Cardiac muscle cell (in vitro differentiated cells and primary cell): ENCODE measurements at places on chromosomes 5 and 9.

DNA sequence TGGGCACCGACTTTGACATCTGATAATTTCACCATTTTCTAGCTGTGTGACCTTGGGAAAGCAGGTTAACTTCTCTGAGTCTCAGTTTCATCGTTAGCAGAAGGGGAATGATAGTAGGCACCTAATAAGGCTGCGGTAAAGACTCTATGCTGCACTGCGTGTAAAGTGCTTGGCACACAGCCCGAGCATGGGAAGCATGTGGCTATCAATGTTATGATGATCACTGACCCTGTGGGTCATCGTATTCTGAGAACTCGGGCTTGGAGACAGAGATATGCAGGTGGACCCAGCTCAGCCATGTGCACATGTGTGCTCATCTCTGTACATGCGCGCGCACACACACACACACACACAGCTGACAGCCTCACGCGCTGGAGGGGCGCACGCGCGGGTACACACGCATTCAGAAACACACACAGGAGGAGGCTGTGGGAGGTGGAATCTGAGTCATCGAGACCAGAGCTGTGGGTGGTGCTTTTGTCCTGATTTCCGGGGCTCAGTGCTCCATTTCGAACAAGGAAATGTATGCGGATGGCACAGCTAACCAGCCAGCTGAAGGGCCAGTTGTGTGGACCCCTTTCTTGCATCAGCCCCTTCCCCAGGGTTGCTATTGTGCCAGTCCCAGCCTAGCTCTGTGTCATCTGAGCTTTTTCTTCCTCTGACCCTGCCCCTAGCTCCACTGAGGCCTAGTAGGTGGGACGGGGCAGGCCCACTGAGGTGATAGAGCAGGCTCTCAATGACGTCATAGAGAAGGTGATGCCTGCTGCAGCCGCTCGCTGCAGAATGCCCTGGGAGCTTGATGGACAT lies 11.1 kb upstream of the ARAP3 start:
- peak; percentile 45 for DNase-seq

DNA sequence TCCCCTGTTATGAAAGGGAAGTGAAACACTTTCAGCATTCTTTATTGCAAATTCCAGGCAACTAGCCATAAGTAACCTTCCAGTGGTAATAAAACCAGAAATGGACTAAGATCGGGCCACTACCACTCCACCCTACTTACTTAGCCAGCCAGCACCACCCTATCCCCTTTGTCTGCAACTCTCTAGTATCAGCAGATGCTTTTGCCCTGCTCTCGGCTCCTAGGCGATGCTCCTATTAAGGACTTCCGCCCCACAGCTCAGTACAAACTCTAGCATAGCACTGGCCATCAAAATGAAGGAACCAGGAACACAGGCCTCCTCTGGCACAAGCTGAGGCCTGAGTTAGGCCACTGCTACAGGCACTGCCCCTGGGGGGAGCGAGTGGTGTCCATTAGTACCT lies 81.2 kb downstream of the GLDC start:
- no peak for DNase-seq

- no peak for DNase-seq
Observed at GRCh38 chr5:178086266-178086665, 27.1 kb upstream of the N4BP3 start.

GRCh38 chr5:162209005-162209605 lies 141.5 kb downstream of the GABRG2 start:
- peak; percentile 0 for DNase-seq

- DNase-seq: peak; percentile 5
Observed at GRCh38 chr5:98929710-98930298, 997 bp upstream of the CHD1 start.

DNA sequence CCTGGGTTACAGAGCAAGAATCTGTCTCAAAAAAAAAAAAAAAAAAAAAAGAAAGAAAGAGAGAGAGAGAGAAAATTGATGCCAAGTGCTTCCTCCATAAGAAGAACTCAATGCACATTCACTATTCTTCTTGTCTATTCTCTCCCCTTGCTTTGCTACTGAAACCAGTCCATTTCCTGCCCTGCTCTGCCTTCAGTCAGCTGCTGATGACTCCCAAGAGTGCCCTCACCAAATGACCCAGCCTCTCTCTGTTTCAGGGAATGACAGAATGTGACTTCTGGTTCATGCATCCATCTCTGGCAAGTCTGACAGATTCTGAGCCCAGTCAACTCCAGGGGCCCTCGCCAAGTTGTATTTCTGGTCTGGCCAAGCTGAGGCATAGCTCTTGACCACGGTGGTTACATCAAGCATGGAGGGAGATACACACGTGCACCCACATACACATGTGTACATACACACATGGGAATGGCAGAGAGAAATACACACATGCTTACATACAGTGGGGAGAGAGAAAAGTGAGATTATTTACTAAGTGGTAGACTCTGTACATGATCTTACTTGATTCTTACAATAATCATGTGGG lies 106.2 kb downstream of the NSG2 start:
- DNase-seq: no peak

- no peak for DNase-seq
Observed at GRCh38 chr9:16318516-16319060, 551.9 kb downstream of the BNC2 start.

GRCh38 chr5:87403409-87403808 lies 9.3 kb downstream of the CCNH start:
- DNase-seq: no peak

DNA sequence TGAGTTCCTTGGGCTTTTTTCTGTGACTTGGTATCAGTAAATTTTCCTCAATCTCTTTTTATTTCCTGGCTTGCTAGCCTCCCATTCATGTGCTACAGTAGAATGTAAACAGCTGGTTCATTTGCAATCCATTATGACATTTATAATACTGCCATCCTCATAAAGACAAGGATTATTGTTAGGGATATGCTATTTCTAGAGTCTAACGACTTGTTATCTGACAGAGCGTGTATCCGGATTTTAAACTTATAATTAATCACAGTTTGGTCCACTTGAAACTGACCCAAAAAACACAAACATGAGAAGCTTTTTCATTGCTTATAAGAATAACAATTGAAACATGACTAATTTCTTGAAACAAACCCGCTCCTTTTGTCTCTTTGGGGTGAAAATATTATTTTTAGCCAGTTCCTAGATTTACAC lies 585.8 kb downstream of the TLE4 start:
- no peak for DNase-seq

GRCh38 chr5:139204196-139204595 lies 6.0 kb upstream of the SIL1 start:
- DNase-seq: no peak

DNA sequence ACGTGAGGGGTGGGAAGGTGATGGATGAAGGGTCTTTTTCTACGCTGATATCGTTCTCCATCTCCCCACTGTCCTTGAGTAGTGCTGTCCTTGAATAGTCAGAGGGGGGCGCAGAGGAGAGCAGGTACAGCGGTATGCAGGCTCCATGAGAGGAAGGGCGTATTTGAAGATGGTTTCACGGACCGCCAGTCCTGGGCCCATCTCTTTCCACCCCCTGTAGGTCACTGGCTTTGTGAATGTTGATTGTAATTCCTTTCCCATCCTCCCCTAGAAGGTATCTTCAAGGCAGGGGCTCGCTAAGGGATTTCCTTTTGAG lies 40.8 kb upstream of the DAB2IP start:
- DNase-seq: no peak

GRCh38 chr5:16137177-16137576 lies 42.4 kb downstream of the MARCHF11 start:
- DNase-seq: no peak

DNA sequence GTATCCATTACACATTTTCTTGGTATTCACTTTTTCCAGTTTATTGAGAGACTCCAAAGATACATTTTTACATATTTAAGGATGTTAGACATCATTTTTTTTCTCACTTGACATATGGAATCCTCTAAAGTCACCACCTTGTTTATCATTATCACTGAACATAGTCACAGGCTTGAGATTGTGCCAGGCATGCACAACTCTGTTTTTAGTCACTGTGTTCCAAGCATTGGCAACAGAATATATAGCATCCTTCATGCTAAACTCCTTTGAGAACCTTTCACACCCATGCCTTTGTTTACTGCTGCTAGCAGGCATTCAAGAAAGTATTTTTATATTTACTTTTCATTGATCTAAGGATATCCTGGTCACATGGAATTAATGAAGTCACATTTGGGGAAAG lies 668.6 kb upstream of the ARRDC3 start:
- DNase-seq: no peak

DNA sequence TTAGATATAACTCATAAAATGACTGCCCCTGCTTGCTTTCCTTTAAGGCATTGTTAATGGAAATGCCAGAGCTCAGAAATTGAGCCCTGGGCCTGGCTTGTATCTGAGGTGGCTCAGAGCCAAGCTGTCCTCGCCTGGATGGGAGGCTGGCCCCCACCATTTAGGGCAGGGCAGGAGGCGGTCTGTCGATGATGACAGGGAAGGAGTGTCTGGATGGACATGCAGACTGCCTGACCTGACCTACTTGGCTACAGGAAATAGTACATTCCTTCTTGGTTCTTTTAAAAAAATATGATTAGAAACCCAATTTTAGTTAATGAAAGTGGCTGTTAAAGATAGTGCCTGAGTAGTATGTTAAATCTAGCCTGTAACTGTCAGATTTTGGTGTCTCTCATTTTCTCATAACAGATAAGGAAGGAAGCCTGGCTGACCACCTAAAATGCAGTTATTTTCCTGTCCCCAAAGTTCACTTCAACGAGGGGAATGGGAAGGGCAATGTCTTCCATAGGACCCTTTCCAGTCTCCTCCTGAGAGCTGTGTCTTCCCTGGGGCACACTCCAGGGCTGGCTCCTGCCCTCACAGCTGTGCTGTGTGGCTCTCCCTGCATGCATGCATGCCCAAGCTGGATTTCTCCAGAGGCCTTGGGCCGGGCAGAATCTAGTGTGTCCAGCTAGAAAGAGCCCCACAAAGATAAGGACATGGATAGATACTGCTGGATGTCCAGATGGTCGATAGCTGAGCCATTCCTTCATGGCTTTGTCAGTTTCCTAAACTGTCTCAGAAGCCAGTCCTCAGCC lies 42.3 kb downstream of the MACROH2A1 start:
- peak; percentile 96 for DNase-seq

GRCh38 chr5:65061250-65061973 lies 292.7 kb downstream of the CWC27 start:
- no peak for DNase-seq

DNA sequence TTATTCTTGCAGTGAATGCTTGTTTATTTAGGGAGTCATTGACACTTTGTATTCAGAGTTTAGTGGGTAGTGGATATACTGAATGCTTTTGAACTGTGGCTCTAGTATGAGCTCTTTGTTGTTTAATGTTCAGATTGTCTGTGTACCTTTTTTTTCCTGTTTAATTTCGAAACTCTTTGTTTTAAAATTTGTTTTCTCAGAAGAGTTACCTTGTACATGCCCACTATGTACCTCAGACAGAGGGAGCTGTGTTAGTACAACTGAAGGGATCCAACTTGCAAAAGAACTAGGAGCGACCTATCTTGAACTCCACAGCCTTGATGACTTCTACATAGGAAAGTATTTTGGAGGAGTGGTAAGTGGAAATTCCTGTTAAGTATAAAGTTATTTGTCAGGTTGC lies 17.0 kb downstream of the RHOBTB3 start:
- DNase-seq: no peak

- no peak for DNase-seq
Observed at GRCh38 chr5:146779211-146779869, 99.2 kb downstream of the PPP2R2B start.

DNA sequence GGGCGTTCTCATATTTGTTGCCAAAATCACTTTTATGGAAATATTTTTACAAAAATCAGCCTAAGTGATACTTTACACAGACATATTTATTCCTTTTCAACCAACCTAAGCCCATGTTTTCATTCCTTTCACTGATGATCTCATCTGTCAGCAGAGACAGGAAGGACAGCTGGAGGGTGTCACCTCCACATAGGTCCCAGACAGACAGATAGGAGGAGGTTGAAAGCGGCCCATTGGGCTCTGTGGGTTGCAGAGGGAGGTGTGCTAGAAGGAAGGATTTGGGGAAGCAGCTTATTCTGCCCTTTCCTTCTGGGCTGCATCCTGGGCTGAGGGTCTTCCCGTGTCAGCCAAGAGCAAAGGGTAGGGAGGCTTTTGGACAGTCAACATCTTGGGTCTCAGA lies 26.0 kb upstream of the SEMA4D start:
- no peak for DNase-seq

DNA sequence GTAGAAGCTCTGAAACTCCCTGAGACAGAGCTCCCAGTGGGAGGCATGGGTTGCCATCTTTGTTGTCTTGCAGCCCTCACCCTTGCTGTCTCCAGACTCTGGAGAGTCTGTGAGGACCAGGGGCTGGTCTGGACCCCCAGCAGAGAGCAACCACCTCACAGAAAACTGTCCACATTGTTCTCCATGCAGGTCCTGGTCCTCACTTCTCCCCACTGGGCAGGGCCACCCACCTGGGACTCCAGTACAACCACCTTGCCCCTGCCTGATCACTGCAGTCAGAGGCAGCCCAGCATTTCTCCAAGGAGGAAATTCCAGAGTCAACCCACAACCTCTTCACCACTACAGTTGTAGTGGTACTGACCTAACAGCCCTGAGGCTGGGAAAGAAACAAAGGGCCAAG lies 285.6 kb upstream of the RPS23 start:
- DNase-seq: no peak

DNA sequence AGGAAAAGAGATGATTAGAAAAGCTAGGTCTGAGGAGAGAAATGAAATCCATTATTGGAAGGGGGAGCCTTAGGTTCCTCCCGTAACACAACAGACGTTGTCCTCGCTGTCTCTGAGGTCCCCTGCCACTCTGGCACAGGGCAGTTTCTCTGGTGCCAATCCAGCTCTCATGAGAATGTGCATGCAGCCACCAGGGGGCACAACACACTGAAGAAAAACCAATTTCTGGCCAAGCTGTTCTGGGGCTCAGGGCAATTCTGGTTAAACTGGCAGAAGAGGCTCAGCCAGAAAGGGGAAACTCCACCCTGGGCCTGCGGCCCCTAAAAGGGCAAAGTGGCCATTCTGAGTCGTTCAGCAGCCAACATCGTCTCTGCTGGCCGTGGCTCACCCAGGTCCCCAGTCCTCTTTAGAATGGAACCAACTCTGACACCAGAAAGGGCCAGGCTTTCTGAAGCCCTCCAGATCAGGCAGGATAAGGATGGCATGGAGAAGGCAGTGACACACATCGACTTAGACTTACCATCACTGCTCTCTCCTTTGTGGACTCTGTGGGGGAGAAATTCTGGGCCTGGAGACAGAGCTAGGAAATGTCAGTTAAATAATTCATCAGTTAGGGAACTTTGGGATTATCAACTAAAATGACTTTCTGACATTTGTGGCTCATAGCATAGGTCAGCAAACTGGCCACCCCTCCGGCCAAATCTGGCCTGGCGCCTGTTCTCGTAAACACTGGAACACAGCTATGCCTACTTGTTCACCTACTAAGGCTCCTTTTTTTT lies 58.5 kb upstream of the GOLPH3 start:
- DNase-seq: peak; percentile 69

DNA sequence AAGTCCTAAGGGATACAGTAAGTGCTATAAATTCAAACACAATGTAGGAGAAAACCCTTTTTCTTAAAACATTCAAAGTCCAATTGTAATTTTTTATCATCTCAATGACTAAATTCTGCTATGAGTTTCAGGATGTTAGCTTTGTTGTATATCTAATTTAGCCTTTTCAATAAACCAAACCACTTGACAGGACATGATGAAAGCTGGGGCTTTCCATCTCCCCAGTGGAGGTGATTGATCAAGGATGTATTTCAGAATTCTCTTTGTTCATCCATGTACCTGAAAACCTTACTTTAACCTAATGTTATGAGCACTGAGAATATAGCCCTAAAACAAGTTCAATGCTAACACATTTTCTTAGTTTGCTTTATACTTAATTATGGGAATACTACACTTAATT lies 639.0 kb upstream of the ITGA1 start:
- DNase-seq: no peak
